ENCODE measurements at places on chromosomes 7 and 10. TPM values are rescaled to one million over a fixed set of nuclear protein-coding genes. Genes with fewer than 3 reads are reported as not detected.

The MLLT10 gene
- 23.9 TPM for polyA plus RNA-seq

The AOAH gene
- not detected for polyA plus RNA-seq

The LGI1 gene
- not detected for polyA plus RNA-seq

The MALRD1 gene
- polyA plus RNA-seq = not detected

The NRCAM gene
- 1.1 TPM for polyA plus RNA-seq

The SPDYE6 gene
- polyA plus RNA-seq = not detected

The AGAP5 gene
- polyA plus RNA-seq = 3.8 TPM

The CFAP46 gene
- polyA plus RNA-seq = 4.9 TPM

The LEP gene
- not detected for polyA plus RNA-seq

The ITPRID1 gene
- polyA plus RNA-seq = not detected

The HOXA6 gene
- polyA plus RNA-seq = not detected

The LRRC18 gene
- polyA plus RNA-seq = not detected

The FAM180A gene
- polyA plus RNA-seq = 0.08 TPM

The IFIT2 gene
- polyA plus RNA-seq = 1.2 TPM

Data from SK-N-SH (cell line).